ENCODE measurements at places on chromosomes 5 and 9.

- DNase-seq, result no peak
Measured at GRCh38 chr9:118929287-118929686, 439.9 kb downstream of the BRINP1 start.

DNA sequence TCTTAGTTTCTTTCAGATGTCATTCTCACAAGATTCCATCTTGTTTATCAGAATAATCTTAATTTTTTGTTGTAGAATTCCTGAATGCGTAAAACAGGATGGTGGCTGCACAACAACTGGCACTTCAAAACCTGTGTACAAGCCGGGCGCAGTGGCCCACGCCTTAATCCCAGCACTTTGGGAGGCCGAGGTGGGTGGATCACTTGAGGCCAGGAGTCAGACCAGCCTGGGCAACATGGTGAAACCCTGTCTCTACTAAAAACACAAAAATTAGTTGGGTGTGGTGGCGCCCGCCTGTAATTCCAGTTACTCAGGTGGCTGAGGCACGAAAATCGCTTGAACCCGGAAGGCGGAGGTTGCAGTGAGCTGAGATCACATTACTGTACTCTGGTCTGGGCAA, 10.5 kb upstream of the CCNB1 start:
- DNase-seq, result no peak

- no peak for DNase-seq
Measured at GRCh38 chr9:116058421-116058820, 95.2 kb upstream of the PAPPA start.

DNA sequence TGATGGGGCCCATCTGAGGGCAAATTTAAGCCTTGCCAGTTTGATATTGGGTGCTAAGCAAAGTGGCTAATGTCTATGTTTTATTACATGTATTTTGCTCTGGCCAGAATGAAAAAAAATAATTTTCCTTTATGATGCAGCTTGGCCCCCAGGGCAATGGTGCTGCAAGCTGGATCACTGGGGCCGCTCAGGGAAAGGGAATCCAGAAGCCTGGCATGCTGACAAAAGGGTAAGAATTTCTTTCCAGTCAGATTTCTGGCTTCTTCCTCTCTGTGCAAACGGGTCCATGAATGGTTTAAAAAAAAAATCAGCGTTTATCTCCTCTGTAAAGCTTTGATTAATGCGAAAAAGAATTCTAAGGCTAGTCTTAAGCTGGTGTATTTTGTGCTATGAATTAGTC, 138.4 kb downstream of the MAPKAP1 start:
- DNase-seq, result no peak

DNA sequence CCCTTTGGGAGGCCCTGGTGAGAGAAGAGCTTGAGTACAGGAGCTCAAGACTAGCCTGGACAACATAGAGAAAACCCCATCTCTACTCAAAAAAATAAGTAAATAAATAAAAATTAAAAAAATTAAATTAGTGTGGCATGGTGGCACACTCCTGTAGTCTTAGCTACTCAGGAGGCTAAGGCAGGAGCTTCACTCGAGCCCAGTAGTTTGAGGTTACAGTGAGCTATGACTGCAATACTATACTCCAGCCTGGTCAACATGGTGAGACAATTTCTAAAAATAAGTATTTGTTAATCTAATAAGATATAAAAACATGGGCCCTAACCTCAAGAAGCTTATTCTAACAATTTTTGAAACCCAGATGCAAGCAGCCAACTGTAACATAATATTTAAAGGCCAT, 7.6 kb downstream of the RNF38 start:
- no peak for DNase-seq

- DNase-seq, result no peak
Measured at GRCh38 chr9:93207326-93207814, 23.4 kb downstream of the WNK2 start.

DNA sequence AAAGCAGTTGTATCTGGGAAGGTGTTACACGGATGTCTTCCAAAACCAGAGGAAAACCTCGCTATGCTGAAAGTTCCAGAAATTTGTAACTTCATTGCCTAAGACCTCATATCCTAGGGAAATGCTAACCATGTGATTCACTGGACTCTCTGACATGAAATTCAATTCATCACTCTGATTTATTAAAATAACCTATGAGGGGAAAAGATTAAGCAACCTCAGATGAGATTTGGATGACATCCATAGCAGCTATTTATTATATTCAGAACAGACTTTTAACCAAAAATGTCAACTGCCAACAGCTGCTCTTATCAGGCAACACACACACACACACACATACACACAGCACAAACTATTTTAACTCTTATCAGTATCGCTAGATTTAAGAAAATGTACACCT, 1006.4 kb upstream of the CTNND2 start:
- no peak for DNase-seq

- DNase-seq, result no peak
Measured at GRCh38 chr5:43648499-43649124, 45.6 kb downstream of the NNT start.

GRCh38 chr9:128600099-128600498, 47.7 kb downstream of the SPTAN1 start:
- DNase-seq, result no peak

DNA sequence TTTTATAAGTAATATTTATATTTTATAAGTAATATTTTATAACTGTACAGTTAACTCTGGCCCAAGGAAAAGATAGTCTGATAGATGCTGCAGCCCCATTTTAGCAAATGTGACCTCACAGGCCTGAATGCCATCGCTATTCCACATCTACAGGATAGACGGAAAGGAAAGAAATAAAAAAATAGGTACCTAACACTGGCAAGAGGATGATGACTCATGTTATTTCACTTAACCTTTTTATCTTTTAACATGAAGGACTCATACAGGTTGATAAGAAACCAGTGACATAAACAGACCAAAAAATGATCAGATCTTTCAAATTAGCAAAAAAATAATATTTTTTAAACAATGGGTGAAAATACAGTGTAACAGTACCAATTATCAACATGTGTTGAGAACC, 2.7 kb downstream of the CD274 start:
- no peak for DNase-seq

- DNase-seq, result no peak
Measured at GRCh38 chr5:133841831-133842750, 126.3 kb downstream of the C5orf15 start.

GRCh38 chr5:79844571-79844970, 146.5 kb downstream of the MTX3 start:
- DNase-seq, result no peak

DNA sequence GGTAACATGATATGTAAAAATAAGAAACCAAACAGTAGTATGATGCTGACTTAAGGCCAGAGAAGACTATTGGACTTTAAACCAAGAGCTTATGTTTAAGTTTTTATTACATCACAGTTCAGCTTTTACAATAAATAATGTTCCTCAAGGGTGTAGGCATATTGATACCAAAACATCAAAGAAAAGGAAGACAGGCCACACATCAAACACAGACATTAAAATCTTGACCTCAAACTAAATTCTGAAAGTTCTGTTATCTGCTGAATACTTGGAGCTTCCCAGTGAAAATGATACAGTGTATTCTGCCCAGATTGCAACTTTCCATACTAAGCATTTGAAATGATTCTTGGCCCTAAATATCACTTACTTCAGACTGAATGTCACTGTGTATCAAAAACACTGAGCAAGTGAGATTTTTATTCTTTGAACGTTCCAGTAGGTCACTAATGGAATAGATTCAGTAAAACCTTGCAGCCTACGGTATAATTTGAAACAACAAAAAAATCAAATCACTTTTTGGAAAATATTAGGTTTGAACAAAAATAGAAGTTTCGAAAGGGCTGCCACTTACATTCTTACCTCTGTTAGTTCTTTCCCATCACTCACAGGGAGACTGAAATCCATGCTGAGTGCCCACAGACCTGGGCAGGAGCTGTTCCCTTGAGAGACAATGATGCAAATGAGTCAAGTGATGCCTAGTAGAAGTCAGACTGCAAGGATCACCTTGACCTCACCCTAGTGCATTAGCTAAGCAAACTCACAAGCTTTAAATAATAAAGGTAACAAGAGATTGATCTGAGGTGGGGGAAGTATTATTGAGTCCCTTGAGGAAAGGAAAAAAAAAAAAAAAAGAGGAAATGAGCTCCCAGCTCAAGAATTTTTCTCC, 2.5 kb downstream of the LPAR1 start:
- DNase-seq, result no peak

DNA sequence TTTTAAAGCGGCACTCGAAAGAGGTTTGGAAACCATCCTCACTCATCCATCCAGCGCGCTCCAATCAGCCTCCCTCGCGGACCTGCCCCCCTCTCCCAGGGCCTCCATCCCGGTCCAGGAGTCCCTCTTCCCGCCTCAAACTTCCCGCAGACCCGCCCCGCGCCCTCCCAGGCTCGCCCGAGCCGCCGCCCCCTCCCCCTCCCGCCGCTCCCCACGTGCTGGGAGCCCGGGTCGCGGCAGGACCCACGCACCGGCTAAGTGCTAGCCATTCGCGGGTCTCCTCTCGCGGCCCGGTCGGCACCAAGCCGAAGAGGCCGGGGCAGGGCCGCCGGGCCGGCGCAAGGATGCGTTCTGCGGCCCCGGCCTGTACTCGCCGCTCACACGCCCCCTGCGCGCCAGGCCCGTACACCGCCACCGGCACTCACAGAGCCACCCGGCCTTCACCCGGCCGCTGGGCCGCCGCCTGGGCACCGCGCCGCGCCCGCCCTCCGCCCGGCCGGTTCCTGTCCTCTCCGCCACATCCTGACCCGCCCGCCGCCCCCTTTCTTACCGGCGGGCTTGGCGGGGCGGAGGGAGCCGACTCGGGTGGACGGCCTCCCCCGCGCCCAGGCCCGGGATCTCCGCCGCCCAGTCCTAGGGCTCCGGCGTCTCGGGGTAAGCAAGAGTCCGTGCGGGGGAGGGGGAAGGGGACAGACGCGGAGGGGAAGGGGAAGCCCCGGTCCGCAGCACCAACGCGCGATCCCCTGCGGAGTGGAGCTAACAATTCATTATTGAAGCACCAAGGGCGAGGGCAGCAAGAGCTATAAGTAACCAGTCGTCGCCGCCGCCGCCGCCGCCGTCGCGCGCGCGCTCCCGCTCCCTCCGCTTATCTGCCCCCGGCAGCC, 576 bp downstream of the CHD1 start:
- peak; percentile 39 for DNase-seq

GRCh38 chr9:93066978-93067603, 8.6 kb downstream of the SUSD3 start:
- DNase-seq, result no peak

DNA sequence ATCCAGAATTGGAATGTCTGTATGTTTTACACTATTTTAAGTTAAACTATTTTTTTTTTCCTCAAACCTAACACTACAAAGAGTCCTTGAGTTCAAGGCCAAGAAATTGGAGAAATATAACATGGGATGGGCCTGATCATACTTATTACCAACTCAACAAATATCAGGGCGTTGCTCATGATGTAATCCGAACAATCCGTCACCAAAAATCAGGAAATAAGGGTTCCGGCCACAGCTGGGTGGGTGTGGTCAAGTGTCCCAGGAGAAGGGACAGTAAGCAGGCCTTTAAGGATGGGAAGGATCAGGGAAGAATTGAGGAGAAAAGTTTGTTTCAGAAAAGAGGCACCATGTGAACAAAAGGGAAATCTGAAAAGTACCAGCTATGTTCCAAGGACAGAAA, 29.8 kb downstream of the MED27 start:
- DNase-seq, result no peak

DNA sequence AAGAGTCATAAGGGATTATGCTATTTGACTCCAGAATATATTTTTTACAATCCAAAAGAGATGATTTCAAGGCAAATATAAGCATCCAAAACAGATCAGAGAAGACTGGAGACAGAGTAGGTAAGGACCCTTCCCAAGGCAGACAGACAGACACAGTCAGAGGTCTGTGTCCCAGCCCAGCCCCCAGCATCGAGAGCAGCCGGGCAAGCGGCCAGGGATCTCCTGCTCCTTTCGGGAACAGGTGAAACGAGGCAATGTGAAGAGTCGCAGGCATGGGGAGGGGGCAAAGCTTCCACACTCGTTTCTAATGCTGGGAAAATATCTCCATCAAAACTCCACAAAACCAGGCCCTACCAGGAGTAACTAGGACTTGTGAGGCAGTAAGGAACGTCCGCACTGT, 5.8 kb downstream of the PAEP start:
- no peak for DNase-seq

DNA sequence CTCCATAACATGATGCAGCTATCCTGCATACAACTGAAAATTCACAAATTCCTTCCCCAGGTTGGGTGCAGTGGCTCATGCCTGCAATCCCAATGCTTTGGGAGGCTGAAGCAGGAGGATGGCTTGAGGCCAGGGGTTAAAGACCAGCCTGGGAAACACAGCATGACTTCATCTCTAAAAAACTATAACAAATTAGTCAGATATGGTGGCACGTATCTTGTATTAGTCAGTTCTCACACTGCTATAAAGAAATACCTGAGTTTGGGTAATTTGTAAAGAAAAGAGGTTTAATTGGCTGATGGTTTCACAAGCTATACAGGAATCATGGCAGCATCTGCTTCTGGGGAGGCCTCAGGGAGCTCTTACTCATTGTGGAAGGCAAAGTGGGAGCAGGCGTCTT, 56.4 kb upstream of the DAPK1 start:
- no peak for DNase-seq

- DNase-seq, result no peak
Measured at GRCh38 chr5:156366521-156366920, 39.6 kb downstream of the SGCD start.

DNA sequence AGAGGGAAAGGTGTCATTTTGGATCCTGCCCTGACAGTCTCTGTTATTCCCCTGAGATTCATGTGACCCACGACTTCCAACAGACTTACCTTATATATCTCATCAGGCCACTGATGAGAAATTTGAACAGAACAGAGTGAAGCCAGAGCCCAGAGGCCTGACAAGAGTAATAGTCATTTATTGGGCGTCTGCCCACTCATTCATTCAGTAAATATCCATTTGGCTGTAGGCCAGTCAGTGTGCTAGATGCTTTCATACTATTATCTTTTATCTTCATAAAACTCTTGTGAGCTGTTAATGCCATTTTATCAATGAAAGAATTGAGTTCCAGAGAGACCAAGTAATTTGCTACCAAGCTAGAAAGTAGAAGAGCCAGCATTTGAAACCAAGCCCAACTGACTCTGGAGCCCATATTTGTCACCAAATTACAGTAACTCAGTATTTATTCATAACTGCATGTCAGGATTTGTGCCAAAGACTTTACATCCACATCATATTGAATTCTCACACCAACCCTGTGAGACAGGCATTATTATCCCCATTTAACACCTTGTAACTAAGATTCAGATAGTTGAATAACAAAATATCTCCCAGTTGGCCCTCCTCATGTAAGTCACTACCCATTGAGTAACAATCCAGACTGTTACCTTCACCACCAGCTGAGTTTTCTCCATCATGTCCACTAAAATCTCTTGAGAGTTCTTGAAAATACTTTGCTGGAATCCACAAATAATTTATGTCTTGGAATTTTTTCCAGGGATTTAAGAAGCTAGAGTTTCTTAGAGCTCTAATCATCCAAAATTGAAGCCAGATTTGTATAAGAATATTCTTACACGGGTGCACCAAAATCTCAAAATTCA, 2.5 kb downstream of the PTPDC1 start:
- DNase-seq, result no peak

Measured in activated CD4-positive, alpha-beta T cell treated with anti-CD3 and anti-CD28 coated beads for 4 hours (primary cell).